Hypothalamus (tissue), 51 donors: ENCODE measurements at places on chromosomes 11 and 22.

DNA sequence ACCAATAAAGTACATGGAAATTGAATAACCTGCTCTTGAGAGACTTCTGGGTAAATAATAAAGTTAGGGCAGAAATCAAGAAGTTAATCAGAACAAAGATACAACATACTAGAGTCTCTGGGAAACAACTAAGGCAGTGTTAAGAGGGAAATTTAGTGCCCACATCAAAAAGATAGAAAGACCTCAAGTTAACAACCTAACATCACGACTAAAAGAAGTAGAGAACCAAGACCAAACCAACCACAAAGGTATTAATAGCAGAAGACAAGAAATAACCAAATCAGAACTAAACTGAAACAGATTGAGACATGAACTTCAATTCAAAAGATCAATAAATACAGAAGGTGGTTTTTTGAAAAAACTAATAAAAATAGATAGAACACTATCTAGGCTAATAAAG is 140.7 kb downstream of the JRKL start:
- no peak for DNase-seq

DNA sequence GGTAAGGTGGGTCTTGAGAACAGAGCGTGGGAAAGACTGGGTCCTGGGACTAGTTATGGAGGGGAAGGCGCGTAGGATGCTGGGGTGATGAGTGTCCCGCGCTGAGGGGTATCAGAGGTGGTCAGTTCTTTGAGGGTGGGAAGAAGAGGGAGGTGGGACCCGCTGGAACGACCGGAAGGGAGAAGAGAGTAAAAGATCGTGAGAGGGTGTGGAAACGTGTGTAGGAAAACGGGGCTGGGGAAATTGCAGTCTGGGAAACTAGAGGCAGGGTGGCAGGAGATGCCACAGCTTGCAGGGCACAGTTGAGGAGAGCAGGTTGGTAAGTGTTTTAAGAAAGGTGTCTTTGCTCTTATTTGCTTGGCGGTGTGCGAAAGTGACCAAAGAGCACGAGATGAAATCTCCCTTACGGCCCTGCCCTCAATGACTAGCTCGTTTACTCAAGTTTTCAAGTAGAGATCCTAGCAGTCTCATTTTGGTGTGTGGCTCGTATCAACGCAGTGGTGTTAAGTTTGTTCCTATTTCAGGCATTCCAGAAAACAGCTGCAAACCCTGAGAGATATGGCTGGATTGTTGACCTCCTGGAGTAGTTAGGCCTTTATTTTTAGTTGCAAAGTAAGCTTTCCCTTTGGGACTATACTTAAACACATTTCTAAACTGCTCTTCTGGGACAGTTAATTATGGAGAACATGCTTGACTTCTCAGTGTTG is 615 bp downstream of the STT3A start:
- DNase-seq, result no peak

DNA sequence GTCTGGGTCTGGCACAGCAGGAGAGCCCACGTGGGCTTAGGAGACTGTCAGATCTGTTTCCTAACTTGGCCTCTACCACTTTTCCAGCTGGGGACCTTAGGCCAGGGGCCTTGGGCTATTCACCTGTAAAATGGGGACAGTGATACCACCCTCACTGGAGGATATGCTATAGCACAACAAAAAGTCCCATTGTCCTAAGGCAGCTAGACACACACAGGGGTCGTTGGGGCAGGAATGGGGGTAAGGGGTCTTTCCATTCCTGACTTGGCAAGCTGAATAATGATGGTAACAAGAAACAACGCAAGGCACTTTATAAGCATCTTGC is 2.6 kb upstream of the SH3BP1 start:
- DNase-seq, result no peak

GRCh38 chr11:79383874-79384273 is 57.0 kb downstream of the TENM4 start:
- DNase-seq, result no peak

- DNase-seq, result no peak
Measured at GRCh38 chr11:111941963-111942362, 4.8 kb downstream of the DIXDC1 start.

DNA sequence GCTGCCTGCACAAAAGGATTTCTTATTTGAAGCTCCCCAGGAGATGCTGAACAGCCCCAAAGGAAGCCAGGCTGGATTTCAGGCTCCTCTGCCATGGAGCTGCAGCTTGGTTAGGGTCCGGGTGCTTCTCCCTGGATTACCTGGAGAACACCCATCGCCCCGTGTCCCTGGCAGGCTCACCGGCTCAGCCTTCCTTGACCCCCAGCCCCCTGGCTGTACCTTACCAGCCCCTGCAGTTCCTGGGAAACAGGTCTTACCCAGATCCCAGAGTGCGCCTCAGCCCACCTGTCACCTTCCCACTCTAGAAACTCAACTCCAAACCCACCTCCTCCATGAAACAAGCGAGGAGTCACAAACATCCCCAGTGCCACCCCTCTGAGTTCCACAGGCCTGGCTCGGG is 45.3 kb upstream of the CD5 start:
- no peak for DNase-seq

DNA sequence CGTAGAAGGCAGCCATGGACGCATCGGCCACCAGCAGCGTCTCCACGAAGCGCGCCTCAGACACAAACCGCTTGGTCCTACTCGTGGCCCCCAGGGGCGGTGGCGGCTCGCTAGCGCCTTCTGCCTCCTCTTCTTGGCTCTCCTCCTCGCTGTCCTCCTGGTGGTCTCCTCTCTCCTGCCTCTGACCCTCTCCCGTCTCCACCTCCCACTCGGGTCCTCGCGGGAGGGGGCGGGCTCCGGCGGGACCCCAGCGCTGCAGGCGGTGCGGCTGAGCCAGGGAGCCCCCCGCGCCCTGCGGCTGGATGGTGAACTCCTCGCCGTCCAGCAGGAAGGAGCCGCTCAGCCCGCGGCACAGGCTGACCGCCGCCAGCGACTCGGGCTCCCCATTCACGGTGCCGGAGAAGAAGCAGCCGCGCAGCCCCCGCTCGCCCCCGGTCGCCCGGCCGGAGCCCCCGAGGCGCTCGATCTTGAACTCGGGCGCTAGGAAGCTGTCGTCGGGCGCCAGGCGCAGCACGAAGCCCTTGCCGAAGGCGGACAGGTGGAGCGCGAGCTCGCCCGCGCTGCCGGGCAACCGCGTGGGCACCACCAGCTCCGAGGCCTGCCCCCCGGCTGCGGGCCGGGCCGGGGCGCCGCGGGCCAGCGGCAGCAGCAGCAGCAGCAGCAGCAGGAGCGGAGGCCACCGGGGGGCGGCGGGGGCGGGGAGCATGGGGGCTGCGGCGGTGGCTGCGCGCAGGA is 661 bp downstream of the ADAMTS8 start:
- DNase-seq, result no peak

- no peak for DNase-seq
Measured at GRCh38 chr22:50139843-50140415, 30.6 kb upstream of the PANX2 start.

DNA sequence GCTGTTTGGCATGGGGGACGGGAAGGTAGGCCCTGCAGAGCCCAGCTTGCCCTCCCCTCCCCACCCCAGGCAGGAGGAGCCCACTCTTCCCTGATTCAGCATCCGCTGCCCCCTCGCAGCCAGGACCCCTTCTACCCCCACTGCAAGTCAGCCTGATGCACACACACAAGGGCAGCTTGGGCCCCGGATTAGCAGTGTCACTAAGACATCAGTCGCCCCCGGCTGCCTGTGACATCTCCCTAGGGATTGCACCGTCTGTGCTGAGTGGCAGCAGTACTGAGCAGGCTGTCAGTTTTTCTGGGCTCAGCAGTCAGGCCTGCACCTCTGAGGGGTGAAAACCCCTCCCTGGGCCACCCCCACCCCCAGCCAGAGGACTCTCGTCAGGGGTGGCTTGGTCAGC is 30.4 kb upstream of the SYT7 start:
- DNase-seq, result no peak

DNA sequence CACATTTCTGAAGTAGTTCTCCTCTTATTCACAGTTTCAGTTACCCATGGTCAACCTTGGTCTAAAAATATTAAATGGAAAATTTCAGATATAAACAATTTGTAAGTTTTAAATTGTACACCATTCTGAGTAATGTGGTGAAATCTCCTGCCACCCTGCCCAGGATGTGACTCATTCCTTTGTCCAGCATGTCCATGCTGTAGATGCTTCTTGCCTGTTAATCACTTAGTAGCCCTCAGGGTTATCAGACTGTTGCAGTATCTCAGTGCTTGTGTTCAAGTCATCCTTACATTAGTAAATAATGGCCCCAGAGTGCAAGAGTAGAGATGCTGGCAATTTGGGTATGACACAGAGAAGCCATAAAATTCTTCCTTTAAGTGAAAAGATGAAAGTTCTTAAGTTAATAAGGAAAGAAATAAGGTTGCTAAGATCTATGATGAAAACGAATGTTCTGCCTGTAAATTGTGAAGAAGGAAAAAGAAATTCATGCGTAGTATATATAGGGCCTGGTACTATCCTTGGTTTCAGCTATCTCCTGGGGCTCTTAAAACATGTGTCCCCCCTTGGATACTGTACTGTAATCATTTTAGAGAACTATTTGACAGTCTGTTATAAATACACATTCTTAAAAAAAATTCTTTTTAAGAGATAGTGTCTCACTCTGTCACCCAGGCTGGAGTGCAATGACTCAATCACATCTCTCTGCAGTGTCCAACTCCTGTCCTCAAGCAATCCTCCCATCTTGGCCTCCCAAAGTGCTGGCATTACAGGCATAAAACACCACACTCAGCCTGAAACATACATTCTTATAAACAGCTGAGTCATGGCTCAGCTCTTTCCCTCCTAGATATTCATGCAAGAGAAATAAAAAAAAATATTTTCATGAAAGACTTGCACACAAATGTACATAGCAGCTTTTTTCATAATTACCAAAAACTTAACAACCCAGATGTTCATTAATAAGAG is 31.3 kb downstream of the MTNR1B start:
- no peak for DNase-seq

DNA sequence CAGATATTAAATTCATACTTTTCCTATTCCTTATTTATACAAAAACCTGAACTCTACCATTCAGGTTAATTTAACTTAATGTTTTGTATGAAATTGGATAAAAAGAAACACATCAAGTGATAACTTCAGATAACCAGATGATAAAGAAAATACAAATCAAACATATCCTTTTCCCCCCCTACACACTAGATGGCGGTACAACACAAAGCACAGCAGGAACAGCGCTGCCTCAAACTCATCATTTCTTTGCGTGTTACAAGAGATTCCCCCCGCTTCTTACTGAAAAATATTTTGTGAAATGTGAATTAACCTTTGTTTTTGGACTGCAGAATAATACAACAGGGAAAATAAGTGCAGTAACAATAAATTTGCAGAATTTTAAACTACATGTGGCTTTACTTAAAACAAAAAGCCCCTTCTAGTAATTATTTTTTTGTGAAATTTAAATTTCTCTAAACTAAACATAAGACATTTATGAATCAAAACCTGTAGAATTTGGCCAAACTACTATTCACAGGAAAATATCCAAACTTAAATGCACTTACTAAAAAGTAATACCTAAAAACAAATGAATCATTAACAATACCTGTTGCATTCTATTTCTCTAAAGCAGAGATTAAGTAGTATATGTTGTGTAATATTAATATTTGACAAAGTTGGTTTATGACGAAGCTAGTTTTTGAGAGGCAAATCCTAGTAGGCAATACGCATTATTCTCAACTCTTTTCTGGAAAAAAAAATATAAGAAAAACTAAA is 74.4 kb downstream of the ARHGAP32 start:
- peak; percentile 2 for DNase-seq

GRCh38 chr22:17213976-17214375 is 5.3 kb downstream of the ADA2 start:
- DNase-seq, result peak; percentile 16

DNA sequence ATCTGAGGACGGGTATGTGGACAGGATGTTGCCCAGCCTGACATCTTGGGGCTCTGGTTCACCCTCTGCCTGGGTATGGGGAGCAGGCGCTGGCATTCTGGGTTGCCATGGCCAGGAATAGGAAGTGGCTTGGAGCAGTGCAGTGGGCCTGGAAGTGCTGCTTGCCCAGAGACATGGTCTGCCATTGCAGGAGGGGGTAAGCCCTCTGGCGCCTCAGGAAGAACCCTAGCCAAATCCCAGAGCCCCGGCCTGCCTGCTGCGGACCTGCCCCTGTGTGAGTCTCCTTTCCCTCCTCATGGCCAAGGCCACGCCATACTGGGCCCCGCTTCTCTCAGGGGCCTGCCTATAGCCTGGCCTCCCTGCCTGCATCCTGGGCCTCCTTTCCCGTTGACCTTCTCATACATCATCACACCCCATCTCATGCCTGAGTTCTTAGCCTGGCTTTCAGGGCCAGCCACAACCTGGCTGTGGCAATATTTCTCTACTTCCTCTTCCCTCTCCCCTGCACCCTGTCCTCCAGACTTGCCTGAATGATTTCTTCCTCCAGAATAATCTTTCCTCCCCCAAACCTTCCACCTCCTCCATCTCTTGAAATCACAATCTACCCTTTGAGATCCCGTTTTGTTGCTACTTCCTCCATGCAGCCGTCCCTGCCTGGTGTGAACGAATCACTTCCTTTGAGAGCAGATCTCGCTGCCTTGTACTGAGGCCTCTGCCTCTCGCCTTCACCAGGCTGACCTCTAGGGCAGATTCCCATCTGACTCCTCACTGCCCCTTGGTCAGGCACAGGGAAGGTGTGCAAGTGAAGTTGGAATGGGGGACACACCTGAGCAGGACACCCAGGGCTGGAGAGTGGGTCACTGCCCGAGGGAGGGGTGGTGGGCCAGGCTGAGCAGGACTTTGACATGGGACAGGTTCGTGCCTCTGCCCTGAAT is 5.2 kb downstream of the CAPN5 start:
- DNase-seq, result no peak

GRCh38 chr11:62656796-62657429 is 3.8 kb upstream of the INTS5 start:
- no peak for DNase-seq

DNA sequence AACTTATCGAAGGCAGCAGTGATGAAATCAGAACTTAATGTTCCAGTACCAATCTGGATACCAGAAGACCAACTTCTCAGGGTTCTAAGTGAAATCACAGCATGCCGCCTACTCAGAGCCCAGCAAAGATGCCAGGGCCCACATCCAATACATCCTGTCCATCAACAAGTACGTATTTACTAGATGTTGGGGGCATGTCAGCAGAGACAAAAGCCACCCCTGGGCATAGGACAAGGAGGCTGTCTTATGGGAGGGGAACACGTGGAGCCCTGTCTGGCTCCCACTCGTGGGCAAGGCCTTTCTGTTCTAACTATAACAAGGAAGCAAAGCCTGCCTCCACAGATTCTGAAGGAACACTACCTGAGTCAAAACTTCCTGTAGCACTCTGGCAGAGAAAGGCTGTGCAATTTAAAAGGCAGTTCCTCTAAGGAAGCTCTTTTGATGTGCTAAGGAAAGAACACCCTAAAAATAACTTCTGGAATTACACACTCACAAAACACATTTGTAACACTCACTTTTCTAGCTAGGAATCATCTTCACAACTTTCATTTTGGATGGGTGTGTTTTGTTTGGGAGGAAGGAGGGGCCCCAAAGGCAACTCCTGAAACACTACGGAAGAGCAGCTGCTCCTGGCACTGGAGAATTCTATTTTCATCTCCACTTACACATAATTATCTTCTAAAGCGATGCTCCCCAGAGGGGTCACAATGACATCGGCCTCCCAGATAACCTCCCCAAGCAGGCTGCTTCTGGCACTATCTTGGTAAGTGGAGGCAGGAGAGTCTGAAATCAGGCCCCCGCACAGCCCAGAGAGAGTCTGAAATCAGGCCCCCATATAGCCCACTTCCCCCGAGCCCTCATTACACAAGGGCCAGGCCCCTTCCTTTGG is 14.2 kb downstream of the SMCO4 start:
- DNase-seq, result no peak
